CD4-positive, CD25-positive, alpha-beta regulatory T cell (primary cell): ENCODE measurements at places on chromosomes 12 and 14.

DNA sequence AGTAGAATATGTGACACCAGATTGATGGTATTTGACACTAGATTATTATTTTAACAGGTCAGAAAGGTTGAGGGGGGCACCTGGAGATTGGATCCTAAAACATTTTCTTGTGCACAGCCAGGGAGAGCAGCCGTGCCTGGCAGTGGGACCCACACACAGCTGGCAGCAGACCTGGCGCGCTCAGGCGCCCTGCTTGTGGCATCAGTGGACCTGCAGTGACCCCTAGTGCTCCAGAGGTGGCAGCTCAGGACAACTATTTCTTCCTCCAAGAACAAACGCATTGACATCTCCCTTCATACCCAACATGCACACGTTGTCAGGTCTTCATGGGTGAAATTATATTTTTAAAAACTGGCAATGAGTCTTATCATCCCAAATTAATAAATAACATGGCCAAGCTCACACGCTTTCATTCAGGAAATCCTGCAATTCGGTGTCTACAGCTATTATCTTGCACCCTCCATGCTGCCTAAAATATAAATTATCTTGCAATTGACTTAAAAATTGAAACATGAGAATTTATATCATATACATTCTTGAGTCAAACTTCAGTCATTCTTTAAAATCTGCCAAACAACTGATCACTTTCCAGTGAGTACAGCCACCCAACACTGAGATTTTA lies 7.7 kb upstream of the TMEM132D start:
- DNase-seq, result no peak

DNA sequence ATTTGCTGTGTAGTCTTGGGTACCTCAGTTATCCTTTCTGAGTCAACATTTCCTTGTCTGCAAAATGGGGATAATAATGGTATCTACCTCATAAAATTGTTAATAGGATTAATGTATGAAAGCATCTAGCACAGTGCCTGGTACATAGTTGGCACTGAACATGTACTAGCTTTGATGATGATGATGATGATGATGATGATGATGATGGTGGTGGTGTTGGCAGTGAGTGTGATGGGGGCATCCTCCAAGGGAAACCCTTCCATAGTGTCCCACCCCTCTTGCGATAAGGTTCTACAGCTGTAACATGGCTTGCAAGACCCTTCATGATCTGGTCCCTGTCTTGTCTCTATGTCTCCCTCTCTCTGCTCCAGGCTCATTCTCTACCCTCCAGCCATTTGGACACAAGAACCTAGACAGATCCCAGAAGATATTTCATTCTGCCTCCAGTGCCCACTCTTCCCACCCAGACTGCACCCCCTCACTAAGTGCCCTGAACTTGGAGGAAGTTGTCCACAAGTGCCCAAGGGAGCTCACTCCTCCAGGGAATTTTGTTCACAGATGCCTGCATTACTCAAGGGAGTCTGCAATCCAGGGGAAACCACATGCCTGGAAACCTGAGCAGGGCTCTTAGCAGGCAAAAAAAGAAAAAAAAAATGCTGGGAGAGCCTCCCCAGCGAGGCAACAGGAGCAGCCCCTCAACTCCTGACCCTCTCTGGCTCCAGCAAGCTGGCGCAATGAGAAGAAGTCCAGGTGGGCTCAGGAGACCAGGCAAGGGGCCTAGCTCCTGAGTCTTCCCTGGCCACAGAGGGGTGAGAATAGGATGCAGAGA lies 10.1 kb upstream of the BDKRB1 start:
- DNase-seq, result no peak

GRCh38 chr12:122903693-122904034 lies 7.7 kb upstream of the VPS37B start:
- DNase-seq, result no peak

DNA sequence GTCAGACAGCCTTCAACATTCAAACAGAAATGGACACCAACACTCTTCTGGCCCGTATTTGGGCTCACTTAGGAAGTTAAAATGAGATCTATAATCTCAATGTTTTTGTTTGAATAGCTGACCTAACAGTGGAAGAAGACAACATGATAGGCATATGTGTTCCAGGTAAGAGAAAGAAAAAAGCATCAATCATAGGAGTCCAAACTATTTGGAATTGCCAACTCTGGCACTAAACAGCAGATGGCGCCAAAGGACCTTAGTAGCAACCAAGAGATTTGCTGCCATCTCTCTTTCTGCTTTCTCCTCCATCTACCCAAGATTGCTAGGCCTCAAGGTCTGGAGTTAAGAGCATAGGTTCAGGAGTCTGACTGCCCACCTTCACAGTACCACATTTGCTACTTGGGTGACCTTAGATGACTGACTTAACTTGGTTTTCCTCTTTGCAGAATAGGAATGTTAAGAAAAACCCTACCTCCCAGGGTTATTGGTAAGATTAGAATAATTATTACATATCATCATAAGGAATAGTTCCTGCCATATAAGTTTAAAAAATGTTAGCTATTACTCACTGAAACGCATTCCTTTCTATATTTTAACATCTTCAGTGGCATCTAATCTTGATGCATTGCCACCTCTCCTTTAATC lies 30.2 kb downstream of the PEX5 start:
- peak; percentile 69 for DNase-seq

DNA sequence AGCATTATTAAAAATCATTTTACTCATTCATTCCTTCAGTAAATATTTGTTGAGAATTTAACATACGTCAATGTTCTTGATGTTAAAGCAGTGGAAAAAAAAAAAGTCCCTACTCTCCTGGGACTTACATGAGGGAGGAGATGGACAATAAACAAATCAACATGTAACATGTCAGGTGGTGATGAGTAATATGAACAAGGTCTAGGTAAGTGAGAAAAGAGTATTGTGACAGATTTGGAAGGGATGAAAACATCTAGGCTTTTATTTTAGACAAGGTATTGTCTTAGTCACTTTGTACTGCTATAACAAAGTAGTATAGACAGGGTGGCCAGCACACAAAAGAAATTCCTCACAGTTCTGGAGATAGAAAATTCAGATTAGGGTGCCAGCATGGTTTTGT lies 167.2 kb downstream of the FSCB start:
- no peak for DNase-seq

DNA sequence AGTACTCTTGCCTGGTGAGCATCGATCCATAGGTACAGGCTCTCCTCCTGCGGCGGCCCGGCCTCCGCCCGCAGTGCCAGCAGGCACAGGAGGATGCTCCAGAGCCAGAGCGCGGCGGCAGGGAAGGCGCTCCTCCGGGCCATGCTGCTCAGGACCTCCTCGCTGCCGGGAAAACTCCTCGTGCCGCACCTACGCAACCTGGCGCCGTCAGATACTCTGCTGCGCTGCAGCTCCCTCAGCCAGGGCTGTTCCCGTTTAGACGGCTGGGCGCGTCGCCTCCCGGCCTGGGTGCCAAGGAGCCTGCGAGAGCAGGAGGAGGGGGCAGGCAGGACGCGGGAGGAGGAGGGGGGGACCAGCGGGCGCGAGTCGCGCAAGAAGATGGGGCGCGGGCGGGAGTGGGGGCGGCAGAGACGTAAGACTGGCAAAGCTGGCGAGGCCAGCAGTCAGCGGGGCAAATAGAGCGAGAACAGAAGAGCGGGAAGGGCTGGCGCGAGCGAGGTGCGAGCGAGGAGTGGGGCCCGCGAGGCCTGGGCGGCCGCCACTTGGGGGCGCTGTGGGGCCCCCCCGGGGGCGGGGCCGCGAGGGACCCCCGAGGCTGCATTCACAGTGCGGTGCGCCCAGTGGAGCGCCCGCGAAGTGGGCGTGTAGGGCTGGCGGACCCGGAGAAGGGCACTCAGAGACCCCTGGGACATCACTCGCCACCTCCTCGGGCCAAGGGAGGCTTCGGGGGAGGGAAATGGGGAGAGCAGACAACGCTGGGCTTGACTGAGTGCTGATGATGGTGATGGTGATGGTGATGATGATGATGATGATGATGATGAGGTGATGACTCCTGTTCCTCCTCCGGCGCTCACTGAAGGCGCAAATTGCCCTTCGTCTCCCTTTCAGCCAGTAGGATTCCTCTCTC lies at the start of gene WIF1:
Gene WIF1, minus strand, starts transcription at position 257 of the 907 bp plus-strand sequence. Its CDS starts 114 bp downstream, at position 143.
- peak; percentile 28 for DNase-seq

- DNase-seq, result no peak
Observed at GRCh38 chr14:73764406-73765280, 50.5 kb upstream of the PNMA1 start.

- DNase-seq, result no peak
Observed at GRCh38 chr12:128951448-128951847, 98.2 kb downstream of the GLT1D1 start.

- DNase-seq, result no peak
Observed at GRCh38 chr12:44240186-44240585, 404.3 kb downstream of the TMEM117 start.

DNA sequence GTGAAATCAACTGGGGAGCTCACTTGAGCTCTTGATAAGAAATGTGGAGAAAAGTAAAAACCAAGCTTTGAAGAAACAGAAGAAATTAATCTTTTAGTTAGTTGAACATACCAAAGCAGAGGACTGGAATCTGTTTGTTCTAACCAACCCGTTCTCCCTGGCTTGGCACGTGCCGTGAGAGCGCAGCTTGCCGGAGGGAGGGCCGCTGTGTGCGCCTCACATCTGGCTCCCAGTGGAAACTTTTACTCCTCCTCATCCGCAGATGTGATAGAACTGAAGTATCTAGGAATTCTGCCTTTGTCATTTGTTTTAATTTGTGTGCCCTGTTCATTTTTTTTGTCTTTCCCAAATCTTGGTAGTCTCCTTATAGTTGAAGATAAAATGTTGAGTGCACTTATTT lies 64.9 kb downstream of the DDX51 start:
- no peak for DNase-seq

GRCh38 chr14:31360919-31361662 lies 59.3 kb downstream of the HEATR5A start:
- DNase-seq, result no peak

DNA sequence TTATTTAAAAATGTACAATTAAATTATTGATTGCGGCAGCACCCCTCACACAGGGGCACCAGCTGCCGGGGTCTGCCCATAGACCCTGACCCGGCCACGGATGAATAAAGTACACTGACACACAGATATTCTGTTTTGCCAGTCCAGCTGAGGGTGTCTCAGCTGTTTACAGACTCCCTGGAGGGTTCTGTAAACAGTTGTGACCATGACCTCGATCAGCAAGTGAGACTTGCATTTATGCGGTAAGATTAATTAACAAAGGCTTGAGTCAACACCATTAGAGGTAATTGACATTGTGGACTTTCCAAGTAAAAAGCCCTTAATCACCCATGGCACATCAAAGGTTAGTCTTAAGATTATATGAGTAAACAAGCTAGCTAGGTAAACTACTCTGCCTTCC lies 94.3 kb downstream of the FUT8 start:
- DNase-seq, result no peak

GRCh38 chr14:25607192-25607591 lies 557.2 kb upstream of the STXBP6 start:
- no peak for DNase-seq

DNA sequence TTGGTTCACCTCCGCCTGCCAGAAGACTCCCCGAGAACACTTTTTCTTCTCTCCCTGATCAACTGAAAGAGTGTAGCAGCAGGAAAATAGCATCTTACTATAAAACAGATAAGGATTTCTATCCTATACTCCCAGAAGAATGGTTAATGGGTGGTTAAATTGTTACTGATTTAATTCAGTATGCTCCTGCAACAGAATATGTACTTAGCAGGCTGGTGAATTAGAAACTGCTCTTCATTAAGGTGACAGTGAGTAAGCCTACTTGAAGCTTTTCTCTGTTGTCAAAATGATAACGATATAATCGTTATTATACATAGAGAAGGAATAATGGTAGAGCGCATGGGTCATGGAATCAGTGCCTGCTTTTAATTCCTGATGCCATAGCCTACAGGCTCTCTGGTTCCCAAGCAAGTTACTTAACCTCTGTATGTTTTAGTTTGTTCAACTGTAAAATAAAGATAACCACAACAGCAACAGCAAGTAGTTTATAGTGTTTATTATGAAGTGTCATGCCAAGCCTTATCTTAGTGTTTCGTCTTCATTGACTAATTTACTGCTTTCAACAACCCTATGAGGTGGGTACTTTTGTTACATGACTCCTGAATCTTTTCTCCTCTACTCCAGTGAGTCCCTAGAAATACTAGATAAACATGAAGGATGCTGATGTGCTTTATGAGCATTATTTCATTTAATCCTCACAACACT lies 392.6 kb downstream of the CCDC91 start:
- DNase-seq, result no peak

- DNase-seq, result peak; percentile 2
Observed at GRCh38 chr12:102374190-102374589, 106.2 kb downstream of the IGF1 start.

- no peak for DNase-seq
Observed at GRCh38 chr14:57751400-57751799, 114.5 kb downstream of the SLC35F4 start.

GRCh38 chr14:50620341-50620740 lies 47.8 kb downstream of the SAV1 start:
- DNase-seq, result no peak
